Stimulated activated CD4-positive, alpha-beta T cell treated with anti-CD3 and anti-CD28 coated beads, TNF-alpha, amount 100 ng/mL, for 4 hours (primary cell): ENCODE measurements at places on chromosomes 4 and X.

GRCh38 chrX:130039847-130040246 is 57.4 kb downstream of the BCORL1 start:
- DNase-seq = no peak

- no peak for DNase-seq
These were observed 14.3 kb downstream of the TRO start for GRCh38 chrX:54934890-54935289.

DNA sequence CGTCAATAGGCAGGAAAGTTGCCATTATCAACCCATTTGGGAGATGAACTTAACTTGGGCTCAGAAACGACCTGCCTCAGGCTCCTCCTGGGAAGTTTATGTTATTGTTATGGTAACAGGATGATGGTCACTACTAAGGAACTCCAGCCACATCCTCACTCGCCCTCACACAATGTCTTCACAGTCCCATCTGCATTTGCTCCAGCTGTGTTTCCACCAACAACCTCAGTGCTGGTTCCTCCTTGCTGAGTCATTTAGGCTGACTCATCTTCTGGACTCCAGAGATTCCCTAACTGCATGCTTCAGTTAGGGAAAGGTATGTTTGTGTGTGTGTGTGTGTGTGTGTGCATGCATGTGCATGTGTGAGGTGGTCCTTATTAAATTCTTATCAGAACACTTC is 293.4 kb upstream of the BOD1L1 start:
- no peak for DNase-seq

GRCh38 chr4:98739751-98740150 is 81.3 kb upstream of the TSPAN5 start:
- no peak for DNase-seq

- no peak for DNase-seq
These were observed 1.1 kb downstream of the ELK1 start for GRCh38 chrX:47649271-47649670.
